ENCODE measurements at places on chromosomes 13 and 19.

- no peak for DNase-seq
Measured at GRCh38 chr13:111282997-111283396, 37.4 kb upstream of the TEX29 start.

DNA sequence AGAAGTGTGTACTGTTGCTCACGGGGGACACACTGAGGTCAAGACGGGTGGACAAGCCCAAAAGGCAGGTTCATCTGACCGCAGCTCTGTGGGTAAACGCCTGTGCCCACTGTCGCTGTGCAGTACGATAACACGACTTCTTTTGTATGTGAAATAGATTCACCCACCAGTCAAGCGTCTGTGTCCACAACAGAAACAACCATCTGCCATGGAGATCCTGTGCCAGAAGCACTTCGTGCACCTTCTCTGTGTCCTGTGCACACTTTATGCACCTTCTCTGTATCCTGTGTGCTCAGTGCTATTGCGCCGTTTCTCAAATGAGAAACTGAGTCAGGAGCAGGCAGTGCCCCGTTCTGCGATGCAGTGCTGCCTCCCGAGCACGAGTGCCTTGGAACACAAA, 138.9 kb downstream of the ATP11A start:
- no peak for DNase-seq

- DNase-seq: no peak
Measured at GRCh38 chr13:113816254-113816929, 47.5 kb downstream of the GAS6 start.

GRCh38 chr13:74465271-74465670, 331.1 kb upstream of the KLF12 start:
- no peak for DNase-seq

- DNase-seq: no peak
Measured at GRCh38 chr19:19849056-19849455, 16.6 kb upstream of the ZNF253 start.

DNA sequence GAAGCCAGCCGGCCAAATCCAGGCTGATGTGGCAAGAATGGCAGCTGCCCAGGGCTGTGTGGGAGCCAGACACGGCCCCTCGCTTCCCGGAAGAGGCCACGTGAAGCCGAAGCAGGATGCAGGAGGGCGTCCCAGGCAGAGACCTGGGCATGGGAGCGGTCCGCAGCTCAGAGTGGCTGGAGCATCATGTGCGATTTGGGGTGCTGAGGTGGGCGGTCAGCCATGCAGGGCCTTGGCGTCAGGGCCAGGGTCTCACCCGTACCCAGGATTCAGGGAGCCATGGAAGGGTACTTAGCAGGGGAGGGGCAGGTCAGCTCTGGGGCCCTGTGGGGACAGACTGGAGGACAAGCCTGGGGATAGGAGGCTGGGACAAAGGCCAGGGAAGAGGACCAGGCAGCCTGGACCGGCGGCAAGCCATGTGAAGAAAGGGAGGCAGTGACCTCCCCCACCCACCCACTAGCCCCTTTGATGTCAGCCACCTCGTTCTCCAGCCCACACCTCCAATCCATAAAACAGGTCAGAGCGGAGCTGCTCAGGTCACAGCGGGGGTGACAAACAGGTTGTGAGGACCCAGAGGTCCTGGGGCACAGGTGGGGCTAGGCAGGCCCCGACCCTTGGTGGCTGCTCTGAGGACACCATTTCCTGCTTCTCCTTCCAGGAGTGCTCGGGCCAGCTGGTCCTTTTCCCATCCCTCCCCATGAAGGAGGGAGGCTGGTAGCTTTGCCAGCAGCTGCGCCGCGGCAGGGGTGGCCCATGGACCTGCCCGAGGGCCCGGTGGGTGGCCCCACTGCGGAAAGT, 2.3 kb downstream of the KASH5 start:
- no peak for DNase-seq

- no peak for DNase-seq
Measured at GRCh38 chr13:92354583-92354982, 872.0 kb upstream of the GPC6 start.

DNA sequence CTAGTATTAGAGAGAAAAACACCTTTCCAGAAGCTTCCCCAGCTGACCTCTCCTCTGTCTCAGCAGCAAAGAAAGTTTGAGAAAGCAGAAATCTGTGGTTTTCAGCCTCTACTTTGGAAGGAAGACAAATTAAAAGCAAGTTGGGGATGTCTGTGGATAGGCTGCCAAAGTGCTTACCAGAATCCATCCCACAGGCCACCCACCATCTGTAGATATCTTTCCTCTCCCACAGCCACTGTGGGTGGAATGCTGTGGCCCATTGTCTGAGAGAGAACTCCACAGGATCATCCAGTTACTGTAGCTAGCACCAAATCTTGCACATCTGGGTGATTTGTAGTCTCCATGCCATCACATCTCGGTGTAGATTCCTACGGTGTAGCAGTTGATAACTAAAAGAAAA, 133.5 kb downstream of the DNAJC15 start:
- no peak for DNase-seq

GRCh38 chr13:33875618-33876401, 57.9 kb downstream of the RFC3 start:
- DNase-seq: no peak

Measured in stimulated activated naive CD4-positive, alpha-beta T cell treated with Interleukin-2 at 50 U/mL for 16 hours (primary cell).